ENCODE measurements at places on chromosomes 6 and 20.

- no peak for DNase-seq
These were observed 57.3 kb downstream of the SULF2 start for GRCh38 chr20:47727909-47728361.

DNA sequence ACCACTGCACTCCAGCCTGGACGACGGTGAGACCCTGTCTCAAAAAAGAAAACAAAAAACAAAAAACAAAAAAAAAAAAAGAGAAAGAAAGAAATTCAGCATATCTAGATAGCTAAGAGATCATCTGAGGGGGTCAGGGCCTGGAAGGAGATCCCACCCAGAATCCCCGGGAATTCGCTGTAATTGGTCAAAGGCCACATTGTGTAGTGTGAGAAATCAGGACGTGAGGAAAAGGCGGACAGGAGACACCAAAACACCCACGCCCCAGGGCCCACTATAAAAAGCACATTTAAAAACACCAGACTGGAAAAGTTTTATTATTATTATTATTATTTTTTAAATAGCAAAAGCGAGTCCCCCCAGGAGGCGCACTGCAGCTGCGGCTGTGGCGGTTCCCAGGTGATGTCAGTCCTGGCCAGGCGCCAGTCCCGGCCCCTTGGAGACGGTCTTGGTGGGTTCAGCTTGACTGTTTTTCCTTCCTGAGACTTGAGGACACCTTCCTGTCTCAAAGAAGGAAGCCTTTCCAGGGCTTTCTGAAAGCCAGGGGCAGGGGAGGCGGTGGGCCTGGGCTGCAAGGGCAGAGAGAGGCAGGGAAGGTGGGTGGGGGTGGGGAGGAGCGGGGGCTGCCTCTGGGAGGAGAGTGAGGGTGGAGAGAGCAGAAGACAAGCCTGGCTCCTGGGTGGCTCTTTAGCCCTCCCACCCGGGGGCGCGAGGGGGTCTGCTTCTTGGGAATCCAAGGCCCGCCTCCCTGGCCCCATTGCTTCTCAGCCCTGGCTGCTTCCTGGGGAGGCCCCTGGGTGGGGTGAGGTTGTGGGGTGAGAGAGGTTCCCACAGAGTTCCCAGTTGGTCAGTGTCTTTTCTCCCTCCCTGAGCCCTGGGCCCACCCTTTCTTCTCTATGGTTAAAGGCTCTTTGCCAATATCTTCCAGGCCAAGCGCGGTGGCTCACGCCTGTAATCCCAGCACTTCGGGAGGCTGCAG lies 14.5 kb downstream of the TCF15 start:
- no peak for DNase-seq

GRCh38 chr6:134535831-134536230 lies 217.9 kb upstream of the SGK1 start:
- no peak for DNase-seq

- no peak for DNase-seq
These were observed 37.5 kb downstream of the MAK start for GRCh38 chr6:10800810-10801209.

GRCh38 chr20:45890077-45890984 lies 677 bp downstream of the NEURL2 start:
- peak; percentile 44 for DNase-seq

DNA sequence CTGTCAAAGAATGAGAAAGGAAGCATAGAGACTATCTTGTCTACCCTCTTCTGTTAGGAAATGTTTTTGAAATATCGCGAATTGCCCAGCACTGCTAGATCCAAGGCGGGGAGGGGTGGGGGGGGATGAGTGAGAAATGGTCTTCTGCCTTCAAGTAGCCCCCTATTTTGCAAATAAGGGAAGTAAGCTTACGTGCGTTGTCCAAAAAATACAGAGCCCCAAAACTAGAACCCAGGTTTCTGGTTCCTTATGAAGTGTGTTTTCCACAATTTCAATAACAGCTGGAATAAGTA lies 923 bp upstream of the ILRUN start:
- DNase-seq, result no peak

DNA sequence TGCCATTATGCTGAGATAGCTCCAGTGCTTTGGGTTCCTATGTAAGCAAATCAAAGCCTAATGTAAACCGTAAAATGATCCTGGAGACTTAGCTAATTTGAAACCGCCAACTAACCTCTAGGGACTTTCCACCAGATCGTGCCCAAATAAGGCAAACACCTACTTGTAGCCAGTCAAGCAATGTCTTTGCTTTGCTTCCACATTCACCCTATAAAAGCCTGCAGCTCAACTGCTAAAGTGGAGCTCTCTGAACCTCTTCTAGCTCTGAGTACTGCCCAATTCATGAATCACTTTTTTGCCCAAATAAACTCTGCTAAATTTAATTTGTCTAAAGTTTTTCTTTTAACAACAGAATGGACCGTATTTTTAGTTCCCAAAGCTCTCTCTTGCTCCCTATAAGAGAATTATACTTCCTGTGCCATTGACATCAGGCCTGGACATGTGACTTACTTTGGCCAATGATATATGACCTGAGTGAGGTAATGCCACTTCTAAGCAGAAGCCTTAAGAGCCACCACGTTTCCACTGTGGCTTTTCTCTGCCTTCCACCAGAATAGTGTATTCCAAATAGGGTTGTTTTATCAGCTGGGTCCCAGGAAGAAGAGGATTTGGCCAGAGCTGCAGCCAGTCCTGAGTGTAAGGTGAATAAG lies 34.8 kb upstream of the PSMF1 start:
- DNase-seq, result no peak

- DNase-seq, result no peak
These were observed 380.9 kb downstream of the CDH4 start for GRCh38 chr20:61633004-61633403.

DNA sequence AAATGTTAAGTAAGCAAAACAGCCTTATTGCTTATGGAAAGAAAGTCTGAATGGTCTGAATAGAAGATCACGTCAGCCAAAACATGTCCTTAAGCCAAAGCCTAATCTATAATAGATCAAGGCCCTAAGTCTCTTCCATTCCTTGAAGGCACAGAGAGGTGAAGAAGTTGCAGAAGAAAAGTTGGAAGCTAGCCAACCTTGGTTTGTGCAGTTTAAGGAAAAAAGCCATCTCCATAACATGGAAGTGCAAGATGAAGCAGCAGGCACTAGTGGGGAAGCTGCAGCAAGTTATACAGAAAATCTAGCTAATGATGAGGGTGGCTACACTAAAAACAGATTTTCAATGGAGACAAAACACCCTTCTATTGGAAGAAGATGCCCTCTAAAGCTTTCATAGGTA lies 29.1 kb downstream of the LRRN4 start:
- DNase-seq, result no peak

DNA sequence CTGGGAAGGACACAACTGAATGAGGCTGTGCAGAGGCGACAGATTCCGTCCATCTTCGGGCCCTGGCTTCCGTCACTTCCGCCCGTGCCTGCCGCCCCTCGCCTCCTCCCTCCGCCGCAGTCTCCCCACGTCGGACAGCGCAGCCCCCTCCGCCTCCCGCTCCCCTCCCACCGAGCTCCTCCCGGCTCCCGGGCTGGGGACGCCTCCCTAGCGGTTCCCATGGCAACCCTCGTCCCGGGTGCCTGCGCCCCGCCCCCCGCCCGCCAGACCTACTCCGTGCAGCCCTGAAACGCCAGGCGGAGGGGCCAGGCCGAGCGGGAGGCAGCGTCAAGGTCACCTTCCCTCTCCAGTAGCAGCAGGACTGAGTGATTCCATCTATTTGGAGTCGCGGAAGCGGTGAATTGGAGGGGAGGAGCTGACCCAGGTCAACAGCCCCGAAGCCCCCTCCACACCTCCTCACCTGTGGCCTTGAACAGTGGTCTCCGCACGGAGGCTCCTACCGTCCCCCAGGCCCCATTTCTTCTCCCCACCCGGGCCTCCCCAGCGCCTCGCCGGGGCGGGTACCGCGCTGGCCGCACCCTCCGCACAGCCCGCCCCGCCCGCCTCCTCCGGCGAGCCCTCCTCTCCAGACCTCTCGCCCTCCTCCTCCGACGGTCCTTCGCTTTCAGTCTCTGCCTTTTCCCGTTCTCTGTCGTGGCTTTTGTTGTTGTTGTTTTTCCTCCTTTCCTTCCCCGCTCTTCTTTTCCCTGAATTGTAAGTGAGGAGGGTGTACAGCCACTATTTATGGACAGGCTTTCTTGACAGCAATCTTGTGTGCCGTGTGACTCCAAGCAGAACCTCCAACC lies 951 bp downstream of the NRSN2 start:
- DNase-seq, result peak; percentile 46

DNA sequence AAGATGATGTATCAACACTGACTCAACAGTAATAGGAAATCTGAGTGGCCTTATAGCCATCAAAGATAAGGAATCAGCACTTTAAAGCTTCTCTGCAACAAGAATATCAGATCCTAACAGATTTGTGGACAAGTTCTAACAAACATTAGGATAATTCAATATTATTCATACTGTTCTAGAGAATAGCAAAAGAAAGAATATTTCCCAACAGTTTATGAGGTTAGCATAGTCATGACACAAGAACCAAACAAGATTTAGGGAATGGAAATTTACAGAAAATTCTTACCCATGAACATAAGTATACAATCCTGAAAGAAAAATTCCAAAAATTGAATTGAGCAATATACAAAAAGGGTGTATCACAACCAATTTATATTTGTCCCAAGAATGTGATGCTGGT lies 64.3 kb upstream of the BTBD3 start:
- no peak for DNase-seq

DNA sequence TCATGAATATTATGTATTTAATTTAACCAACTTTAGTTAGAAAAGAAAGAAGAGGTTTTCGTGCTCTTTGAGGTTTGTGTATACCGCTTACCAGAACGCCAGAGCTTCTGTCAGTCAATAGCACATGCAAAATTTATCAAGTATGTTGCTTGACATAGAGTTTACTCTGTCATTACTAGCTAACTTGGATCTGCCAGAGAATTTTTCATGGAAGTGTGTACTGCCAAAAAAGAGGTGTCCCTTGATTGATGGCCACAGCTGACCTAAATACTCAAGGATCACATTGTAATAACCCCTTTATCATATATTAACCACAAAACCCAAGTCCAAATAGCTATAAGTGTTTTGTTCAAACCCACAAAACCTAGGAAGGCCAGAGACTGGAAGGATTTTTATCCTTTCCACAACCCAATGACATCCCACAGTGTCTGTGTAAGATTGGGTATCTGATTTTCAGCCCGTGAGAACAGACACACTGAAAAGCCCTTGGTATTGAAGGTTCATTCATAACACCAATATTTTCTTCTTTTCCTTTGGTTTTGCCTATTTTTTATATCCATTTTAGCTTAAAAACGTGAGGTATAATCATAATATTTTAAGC lies 194.0 kb upstream of the EYA4 start:
- DNase-seq, result no peak

DNA sequence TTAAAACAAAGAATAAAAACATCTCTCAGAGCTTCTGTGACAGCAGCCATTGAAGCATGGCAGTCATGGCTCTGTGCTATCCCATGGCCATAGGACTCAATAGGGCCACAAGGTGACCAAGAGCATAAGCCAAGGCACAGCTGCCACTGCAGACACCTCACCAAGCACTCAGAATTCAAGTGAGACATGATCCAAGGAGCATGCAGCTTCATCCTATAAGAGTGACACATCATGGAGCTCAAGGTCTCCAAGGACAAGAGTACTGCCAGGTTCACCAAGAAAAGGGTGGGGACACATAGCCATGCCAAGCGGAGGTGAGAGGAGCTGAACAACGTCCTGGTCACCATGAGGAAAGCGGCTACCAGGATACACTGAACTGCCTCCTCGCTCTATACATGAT lies 53.0 kb downstream of the RCAN2 start:
- no peak for DNase-seq

All from Kasumi-1 (cell line).